Activated gamma-delta T cell treated with Interleukin-2 at 50 U/mL for 16 hours (primary cell): ENCODE measurements at places on chromosomes 4 and X.
A peak's percentile ranks its signal among the peaks of the same experiment; 100 is the strongest.

- no peak for DNase-seq
These were observed 226.3 kb downstream of the ZIC3 start for GRCh38 chrX:137792214-137792613.

DNA sequence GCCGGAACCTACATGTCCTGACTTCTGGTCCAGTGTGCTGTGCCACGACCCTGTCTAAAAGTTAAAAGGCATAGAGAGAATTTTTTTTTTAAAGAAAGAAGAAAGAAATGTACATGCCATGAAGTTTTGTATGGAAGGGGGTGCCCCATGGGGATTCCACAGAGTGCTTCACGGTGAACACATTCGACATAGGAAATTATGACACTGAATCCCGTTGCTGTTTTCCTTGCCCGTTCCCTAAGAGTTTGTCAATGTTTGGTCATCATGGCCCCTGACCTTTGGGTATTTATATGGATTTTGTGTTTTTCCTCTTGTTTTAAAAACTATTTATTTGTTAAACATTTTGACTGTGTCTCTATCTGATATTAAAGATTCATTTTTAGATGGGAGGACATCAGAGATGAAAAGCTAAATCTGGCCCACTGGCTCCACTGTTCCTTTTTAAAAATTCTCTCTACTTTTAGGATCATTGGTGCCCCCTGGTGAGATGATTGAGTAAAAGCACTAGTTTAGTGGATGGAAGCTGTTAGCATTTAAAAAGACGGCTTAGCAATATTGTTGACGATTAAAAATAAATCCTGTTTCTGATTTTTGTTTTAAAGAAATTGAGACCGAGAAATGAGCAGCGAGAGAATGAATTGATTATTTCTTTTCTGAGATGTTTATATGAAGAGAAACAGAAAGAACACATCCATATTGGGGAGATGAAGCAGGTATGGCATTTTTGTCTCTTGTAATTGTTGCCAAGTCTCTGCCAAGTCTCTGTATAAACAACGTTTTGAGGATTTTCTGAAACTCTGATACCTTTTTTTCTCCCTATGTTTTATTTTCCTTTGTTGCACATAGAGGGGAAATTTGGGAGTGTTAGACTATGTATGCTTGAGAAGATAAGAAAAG, 75.0 kb downstream of the PTTG2 start:
- peak; percentile 32 for DNase-seq

DNA sequence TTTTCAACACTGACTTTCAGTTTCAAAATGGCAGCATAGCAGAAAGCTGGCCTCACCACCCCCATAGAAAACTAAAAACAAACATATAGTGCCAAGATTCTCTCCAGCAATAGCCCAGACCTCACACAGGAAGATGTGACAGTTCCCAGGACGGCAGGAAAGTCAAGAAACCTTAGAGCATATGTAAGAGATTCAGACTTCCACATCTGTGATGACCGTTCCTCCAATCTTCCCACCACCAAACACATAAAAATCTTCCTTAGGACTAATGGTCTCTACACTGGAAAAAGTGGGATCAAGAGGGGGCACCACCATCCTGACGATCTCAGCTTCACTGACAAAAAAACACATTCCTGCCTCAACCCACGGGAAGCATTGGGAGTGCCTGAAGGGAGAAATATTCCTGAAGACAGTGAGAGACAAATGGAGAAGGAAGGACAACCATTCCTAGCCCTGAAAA, 134.1 kb upstream of the CPXCR1 start:
- DNase-seq: no peak

GRCh38 chr4:56752985-56753384, 68.5 kb downstream of the SPINK2 start:
- no peak for DNase-seq

DNA sequence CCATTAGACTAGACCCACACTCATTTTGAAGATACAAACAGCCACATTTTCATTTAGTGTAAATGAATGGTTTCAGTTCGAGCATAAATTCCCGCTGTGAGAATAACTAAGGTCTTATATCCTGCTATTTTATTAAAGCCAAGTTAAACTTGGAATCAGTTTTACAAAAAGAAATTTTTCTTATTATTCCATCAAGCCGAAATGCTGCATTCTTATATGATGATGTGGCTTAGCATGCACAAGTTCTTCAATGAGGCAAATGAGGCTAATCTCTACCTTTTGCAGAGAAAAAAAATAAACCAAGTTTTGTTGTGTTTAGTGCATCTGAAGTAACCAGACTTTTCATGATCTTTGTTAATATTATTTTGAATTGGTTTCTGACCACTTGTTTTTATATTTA, 953.9 kb upstream of the PCDH10 start:
- DNase-seq: no peak

DNA sequence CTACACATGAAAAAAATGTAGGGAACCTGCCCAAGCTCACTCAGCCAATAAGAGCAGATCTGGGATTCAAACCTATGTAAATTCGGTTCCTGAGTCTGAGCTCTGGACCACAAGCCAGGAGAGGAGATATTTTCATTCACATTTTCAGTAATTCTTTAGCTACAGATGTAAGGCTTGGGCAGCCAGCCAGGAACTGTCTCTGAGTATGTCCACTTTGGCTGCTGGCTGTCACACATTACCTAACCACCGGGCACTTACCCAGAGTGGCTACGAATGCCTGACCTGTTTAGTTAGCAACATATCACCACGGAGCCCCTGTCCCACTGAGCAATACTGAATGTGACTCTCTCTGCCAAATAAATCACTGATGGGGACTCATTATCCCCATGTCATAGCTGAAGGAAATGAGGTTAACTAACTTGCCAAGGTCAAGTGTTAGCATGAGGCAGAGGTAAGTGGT, 15.3 kb downstream of the USP46 start:
- DNase-seq: no peak

DNA sequence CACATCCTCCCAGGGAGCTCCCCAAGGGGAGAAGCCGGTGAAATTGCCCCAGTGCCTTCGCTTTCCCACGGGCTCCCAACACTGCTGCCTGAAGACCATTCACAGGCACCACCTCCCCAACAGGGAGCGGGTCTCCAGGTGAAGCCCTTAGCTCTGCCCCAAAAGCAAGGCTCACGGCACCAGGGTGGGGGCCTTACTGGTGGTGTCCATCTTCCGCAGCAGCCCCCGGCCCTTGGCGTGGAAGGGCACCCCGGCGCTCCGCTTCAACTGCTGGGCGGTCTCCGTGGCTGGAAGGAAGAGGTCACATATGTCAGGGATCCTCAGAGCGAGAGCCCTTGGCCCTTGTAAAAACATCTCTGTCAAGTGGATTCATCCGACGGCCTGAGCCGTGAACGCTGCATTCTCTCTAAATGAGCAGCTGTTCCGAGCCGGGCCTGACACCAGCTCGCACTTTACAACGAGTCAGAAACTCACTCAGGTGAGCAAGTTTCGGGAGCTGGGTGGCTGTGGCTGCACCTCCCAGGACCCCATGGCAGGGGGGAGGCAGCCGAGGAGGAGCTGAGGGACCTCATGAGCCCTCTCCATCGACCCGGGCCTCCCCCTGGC, 20.9 kb downstream of the NELFA start:
- DNase-seq: no peak

- no peak for DNase-seq
These were observed 174.4 kb downstream of the FHIP1A start for GRCh38 chr4:151583157-151583914.

DNA sequence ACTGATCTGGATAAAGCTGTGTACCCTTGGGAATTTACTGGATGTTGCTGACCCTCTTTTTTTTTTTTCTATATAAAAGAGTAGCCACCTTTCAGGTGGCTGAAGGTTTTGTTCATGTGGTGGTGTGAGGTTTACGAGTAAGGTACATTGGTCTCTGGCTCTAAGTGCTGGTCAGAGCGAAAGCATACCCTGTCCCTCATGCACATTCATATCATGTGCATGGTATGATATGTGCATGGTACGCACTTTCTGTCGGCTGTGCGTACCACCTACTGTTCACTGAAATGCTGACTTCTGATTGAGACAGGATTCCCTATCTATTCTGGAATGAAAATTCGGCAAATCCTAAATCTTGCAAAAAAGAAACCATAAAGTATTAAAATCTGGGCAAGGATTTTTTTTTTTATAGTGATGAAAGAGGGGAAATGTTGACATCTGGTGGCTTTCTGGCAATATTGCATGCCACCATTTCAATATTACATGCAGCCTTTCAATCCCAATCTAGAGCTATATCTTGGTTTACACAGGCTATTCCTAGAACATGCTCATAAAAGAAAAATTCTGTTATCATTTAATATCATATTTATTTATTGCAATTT, 32.8 kb downstream of the FAM149A start:
- no peak for DNase-seq

DNA sequence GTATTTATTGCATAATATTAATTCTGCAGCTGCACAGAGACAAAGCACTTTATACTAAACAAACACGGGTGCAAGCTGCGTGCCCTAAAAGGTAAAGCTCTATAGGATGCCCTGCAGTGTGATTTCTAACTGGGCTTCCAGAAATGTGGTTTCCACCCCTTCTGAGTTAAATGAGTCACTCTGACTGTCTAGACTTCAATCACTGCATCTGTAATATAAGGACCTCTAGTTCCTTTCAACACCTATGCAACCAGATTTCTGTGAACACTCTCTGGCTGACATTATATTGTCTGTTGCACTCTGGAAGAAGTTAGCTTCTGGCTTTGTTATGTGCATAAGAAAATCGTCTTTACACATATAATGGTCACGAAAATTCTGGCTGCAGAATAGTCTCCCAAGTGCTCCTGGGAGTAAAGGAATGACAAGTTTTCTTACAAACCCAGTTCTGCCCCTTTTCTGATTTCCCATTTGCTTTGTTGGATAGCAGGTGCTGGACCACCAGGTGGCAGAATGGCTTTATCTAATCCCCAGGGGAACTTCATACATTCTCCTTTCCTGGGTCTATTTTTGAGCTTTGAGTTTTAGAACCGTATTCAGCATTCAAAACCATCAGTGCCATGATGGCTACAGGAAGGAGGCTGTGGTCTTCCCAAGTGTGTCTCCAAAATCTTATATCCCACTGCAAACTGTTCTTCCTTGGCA, 842.2 kb downstream of the STIM2 start:
- DNase-seq: no peak

GRCh38 chr4:6907658-6908191, 1.9 kb upstream of the TBC1D14 start:
- DNase-seq: no peak

DNA sequence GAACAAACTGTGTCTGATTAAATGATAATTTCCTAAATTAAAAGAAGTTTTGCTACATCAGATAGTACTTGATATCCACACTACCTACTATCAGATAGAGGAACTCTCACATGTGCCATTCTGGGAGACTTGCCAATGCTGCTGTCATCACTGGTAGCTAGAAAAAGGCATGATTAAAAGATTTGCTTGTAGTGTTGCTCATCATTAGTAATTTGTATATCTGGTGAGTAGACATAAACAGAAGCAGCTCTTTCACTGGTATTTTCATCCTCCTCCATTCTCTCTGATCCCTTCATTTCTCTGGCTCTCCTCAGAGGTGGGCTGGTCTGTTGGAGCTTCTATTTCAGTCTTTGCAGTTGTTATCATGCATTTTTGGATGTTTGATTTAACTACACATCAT, 56.0 kb downstream of the SPRY1 start:
- no peak for DNase-seq

DNA sequence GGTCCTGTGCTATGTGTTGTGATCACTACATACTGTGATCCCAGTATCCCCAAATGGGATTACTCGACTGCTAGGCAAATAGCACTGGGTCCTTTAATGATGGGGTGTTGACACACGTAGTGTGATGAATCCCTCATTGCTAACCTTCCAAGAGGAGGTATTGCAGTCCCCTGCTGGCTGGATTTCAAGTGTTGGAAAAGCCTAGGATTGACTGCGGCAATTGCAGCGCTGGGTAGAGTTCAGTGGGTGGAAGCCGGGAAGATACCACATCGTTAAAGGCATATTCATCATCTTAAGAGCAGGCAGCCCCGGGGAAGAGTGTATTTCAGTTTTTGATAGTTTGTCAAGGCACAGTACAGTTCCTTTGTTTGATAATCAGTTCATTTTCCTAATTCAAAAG, 159.9 kb downstream of the TRIML1 start:
- DNase-seq: no peak

- no peak for DNase-seq
These were observed 30.9 kb downstream of the RASSF6 start for GRCh38 chr4:73589261-73589847.
